Lower lobe of right lung (tissue), 2 donors: ENCODE measurements at places on chromosomes 2 and 18.

DNA sequence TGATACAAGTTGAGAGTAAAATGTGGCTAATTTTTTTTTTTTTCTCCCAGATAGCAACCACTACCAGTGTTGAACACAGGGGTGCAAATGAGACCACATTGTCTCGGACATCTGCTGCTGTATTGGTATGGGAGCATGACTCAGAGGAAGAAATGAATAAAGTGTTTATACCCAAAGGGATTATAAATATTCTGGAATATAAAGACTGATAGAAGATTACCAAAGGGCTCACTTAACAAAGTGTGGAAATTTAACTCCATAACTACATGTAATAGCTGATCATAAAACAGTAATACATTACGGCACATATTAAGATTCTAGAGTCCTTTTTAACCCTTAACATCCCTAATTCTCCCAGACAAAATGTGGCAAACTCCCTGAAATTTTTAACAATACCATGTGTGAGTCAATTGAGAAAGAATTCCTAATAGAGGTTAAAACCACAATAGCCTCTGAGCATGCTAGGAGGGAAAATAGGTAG lies 1023.0 kb upstream of the ACVR2A start:
- DNase-seq = no peak

GRCh38 chr2:96342085-96342484 lies 6.5 kb downstream of the NCAPH start:
- DNase-seq = no peak

DNA sequence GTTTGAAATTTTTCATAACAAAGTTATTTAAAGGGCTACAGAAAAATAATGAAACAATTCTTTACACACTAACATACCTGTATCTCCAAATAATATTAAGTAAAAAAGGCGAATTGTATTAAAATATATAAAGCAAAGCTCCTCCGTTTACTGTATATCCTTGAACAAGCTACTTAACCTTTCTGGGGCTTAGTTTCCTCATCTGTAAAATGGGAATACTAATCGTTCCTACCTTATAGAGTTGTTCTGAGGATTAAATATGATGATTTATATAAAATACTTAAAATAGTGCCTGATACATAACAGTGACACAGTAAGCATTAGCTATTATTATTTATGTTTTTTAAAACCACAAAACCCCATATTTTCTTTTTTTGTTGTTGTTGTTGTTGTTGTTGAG lies 13.3 kb downstream of the SLC25A12 start:
- DNase-seq = no peak

DNA sequence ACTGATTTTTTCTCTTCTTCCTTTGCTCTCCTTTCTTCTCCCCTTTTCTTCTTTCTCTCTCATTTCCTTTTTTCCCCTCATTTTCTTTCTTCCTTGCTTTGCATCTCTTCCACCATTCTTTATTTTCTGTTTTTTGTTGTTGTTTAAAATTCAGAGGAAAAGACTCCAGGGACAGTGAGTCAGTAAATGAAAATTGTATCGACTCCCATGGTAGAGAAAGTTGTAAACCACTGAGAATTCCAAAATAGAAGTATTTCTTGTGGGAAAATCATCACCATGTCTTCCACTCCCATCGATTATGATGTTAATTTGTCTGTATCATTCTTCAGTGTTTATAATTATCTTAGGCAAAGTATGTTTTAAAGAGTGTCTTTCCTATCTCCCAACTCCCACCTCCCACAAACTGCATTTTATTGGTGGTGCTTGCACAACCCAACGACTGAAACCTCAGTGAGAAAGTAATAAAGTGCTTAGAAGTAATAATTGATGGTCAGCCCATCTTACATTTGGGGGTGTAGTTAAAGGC lies 134.3 kb downstream of the IRS1 start:
- DNase-seq = no peak

DNA sequence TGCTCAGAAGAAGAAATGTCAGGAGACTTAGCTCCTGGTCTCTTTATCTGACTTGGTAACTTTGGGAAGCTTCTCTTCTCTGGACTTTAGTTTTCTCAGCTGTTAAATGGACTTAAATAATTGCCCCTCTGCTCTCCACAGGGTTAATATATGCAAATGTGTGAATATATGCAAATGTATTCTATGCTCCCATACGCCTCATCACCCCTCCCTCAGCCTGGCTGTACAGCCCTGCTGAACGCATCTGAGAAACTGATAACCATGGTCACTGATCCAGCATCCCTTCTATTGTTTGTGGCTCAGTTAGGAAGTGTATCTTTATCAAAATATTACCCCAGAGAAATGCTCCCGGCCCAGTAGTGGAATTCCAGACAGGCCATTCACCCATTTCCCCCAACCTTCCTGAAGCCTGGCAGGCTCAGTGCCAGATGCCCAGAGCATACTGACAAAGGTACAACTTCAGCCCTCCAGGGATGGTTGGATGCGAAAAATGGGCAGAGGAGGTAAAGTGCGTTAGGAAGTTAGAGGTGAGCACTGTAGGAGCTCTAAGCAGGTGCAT lies 103.4 kb downstream of the DYSF start:
- no peak for DNase-seq

GRCh38 chr2:44652701-44653100 lies 288.8 kb upstream of the SIX3 start:
- DNase-seq = no peak

DNA sequence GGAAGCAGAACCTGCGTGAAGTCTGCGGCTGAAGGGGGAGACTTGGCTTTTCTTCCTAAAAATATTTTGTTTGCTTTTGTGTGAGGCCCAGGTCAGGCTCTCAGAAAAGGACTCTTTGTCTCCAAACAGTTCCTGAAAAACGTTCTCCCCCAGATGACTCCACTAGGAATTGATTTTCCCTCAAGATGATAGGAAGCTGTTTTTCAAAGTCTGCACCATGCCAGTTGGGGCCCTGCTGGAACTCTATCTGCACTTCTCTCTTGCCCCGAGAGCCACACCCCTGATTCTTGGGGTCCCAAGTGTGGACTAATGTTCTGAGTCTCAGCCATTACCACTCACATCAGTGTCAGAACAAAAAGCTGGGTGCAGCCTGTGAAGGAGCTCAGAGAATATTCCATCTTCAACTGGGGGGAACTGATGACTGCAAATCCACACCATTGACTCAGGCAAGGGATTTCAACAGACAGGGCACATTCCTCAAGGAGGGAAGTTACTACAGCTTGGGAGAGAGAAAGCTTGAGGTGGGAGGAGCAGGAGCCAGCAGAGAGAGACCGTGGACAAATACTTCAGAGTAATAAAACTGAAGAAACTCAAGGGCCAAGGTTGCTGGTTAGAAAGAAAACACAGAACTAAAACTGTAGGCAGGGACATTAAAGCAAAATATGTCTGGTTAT lies 768.3 kb downstream of the RNF144A start:
- DNase-seq = no peak

GRCh38 chr2:86039963-86040655 lies 65.6 kb downstream of the POLR1A start:
- no peak for DNase-seq

DNA sequence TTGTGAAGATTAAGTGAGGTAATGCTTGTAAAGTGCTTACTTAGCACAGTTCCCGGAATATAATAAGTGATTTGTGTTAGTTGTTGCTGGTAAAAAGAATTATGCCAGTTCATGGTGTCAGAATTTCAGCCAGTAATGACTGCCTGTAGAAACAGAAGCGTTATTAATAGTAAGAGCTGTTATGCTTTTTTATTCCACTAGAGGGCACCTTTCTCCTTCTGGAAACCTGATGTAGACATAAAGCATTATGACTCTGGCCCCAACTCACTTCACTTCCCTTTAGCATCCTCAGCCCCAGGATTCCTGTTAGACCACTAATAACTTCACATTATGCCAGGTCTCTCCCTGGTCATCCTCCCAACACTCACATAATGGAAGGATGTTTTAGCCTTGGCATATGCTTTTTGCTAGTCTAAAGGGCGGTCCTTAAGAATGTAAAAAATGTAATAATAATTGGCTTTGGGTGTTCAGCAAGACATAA lies 34.9 kb downstream of the C18orf54 start:
- no peak for DNase-seq
